Fibroblast of skin of left quadriceps (primary cell): ENCODE measurements at places on chromosomes 4 and X.
A peak's percentile ranks its signal among the peaks of the same experiment; 100 is the strongest.

DNA sequence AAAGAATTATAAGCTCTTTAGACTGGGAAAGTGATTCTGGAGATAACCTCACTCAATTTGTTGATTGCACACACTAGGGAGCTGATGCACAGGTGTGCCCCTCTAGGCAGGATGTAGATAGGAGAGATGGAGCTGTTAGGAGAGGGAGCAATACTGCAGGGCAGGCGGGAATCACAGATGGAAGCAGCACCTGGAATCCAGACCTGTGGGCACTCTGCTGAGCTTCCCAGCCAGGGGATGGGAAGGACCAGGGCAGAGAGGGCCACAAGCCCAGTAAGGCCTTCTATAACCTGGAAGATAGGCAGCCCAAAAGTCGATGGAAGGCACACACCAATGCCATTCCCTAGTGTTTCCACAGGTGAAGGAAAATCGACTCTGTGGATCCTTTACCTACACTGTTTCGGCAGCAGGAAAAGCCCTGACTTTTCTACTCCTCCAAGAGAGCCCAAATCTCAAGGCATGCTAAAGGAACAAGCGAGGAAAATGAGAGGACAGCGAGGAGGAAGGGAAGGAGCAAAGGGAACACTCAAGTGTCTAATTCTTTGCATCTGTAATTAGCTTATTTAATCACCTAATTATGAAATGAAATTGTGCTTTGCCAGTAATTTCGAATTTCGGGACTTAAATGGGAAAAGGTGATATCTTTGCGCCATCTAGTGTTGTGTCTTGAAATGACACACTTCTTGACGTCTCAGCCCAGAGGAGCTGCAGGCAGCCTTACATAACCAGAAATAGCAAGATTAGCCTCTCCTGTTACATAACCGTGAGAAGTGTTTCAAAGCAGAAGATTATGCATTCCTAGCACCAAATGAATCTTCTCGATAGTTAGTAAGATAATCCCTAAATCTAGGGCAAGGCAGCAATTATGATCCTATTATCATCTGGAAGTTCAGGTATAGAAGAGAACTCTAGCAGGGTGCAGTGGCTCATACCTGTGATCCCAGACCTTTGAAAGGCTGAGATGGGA is 31.0 kb upstream of the TLR3 start:
- DNase-seq: peak; percentile 33

DNA sequence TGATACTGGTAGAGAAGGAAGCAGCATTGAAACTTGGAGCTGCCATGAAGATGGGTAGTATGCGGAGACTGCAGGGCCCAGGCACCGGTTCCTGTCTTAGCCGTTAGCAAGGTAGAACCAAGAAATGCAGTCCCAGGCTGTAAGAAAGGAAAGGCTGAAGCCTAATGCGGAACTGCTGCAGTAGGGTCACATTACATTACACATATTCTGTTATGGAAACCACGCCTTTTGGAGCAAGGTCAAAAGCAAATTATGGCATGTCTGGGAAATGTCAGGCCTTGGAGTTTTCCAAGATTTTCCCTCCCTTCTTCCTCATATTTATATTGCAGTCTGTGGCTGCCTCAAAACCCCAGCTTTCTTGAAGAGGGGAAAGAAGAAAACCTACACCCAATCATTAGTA is 204.8 kb upstream of the RASGEF1B start:
- DNase-seq: no peak

- no peak for DNase-seq
Observed at GRCh38 chr4:53780736-53781400, 189.6 kb upstream of the LNX1 start.

DNA sequence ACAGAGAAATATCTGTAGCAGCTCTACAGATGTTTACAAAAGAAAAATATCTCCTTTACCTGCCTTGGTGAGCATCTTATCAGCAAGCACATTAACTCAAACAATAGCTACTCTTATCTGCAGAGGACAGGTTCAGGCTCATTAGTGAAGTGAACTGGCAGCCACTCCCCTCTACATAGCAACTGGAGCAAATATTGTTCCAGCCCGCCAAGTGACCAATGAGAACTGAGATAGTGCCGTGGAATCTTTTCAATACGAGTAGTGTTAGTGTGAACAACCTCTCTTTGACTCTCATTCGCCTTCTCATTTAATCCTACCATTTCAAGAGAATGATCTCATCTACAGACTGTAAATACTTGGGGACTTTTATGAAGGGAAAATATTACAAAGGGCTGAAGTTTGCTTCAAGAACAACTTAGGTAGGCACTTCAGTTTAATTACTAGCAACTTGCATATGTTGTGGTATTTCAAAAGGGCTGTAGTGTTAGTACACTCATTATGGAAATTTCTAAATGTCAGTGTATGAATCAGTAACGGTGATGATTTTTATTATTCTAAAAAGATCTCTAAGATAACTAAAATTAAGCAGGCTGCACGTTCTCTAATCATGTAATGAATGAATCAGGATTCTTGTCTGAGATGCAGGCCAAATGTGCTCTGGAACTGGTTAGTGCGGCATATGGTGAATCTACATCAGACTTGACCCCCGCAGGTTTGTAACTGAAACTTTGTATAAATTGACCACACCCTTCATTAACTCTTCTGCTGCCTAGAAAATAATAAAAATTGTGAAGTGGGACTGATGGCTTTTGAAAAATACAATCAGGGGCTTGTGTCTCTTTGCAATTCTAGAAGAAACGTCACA is 72.4 kb downstream of the PALLD start:
- no peak for DNase-seq
